Left hindlimb (tissue), 1 donor: ENCODE measurements at places on chromosomes 4 and X.
A peak's percentile ranks its signal among the peaks of the same experiment; 100 is the strongest.

DNA sequence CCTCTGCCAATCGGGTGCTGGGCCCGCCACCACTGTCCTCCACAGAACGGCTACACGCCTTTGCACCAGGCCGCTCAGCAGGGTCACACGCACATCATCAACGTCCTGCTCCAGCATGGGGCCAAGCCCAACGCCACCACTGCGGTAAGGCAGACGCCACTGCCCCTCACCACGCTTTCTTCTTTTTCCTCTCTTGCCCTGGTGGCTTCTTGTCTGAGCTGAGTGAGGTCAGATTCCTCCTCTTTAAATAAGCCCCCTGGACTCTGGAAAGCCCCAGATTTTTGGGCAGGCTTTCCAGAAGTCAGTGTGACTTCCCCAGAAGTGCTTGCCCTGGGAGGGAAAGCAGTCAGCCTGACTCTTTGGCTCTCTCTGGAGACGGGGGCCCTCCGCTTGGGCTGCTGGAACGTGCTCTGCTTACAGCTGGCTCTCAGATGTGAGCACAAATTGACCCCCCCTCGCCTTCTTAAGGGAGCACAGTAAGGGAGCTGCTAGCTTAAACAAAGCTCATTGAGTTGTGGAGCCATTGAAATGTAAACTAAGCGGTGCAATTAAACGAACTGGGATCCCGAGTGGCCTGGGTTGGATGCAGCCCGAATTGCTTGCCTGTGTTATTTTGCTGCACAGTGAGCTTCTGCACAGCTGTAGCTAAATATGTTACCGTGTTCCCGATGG lies 243.1 kb downstream of the ANK2 start:
- DNase-seq: peak; percentile 83

GRCh38 chr4:4733663-4734062 lies 125.8 kb upstream of the MSX1 start:
- no peak for DNase-seq

- no peak for DNase-seq
Observed at GRCh38 chrX:114065577-114066223, 518.2 kb upstream of the HTR2C start.

DNA sequence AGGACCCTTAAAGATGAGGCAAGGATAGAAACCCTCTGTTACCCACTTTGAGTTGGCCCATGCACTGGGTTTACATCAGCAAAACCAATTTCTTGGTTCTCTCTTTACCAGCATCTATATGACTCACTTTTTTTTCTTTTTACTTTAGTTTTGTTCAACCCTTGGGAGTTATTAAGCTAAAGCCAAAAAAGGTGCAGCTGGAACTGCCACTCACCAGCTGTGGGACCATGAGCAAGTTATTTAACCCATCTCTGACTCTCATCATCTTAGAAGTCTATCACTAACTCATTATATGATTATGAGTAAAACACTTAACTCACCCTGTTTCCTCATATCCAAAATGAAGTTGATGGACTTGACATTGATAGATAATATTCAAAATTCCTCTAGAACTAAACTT lies 53.4 kb downstream of the GABRB1 start:
- no peak for DNase-seq

DNA sequence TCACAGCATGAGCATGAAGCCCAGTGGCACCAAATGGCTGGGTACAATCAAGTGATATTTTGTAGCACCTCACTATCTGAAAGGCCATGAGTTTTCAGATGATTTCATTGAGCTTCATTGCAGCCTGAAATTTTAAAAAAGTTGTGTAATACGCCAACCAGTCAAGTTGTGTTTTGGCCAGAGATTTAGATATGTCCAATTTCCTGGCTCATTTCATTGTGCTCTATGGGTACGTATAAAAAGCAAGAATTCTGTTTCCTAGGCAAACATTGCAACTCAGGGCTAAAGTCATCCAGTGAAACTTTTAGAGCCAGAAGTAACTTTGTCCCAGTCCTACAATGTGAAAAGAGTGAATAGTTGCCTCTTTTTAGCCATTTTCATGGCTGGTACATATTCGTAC lies 212.5 kb downstream of the GC start:
- DNase-seq: no peak

DNA sequence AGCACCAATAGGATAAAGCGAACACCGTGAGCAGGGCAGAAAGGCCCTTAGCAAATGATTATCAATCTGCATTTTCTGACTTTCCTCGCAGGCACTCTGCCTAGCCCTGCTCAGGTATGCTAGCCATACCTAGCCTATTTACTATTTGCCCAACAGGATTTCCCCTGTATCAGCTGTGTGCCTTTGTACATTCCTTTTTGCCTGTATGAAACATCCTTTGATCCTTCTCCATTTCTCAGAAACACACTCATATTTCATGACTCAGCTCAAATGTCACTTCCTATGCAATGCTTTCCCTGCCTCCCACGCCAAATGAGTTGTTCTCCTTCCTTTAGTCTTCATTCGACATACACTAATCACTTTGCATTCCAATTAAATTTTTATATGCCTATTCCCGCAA lies 37.2 kb downstream of the PCDH7 start:
- no peak for DNase-seq

- DNase-seq: no peak
Observed at GRCh38 chr4:185096032-185096653, 46.9 kb upstream of the SLC25A4 start.

GRCh38 chr4:26076000-26076587 lies 162.1 kb downstream of the SMIM20 start:
- no peak for DNase-seq

GRCh38 chrX:47458528-47458927 lies 24.5 kb downstream of the ZNF41 start:
- no peak for DNase-seq

- DNase-seq: no peak
Observed at GRCh38 chr4:8515316-8516060, 64.7 kb upstream of the GPR78 start.

- DNase-seq: no peak
Observed at GRCh38 chr4:113556382-113557134, 205.0 kb downstream of the CAMK2D start.

DNA sequence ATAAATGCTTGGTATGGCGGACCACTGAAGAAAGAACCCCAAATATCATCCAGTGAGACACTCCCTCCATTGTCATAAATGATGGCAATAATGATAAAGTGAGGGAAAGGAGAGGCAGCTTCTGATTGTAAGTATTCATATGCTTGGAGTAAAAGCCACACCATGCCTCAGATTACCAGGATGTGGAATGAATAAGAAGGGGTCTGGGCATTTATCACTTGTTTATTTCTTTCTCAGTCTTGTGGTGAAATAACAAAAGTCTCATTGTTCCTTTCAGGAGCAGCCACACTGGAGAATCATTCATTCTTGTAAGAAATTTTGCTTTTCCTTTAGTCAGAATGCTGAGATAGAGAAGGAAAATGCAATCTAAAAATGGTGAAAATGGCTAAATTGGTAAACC lies 21.7 kb downstream of the F8 start:
- no peak for DNase-seq

- no peak for DNase-seq
Observed at GRCh38 chrX:43269201-43269600, 386.9 kb upstream of the MAOA start.

GRCh38 chr4:169210504-169211118 lies 60.1 kb downstream of the SH3RF1 start:
- DNase-seq: no peak

- no peak for DNase-seq
Observed at GRCh38 chr4:13953083-13953482, 325.6 kb upstream of the BOD1L1 start.
